ENCODE measurements at places on chromosomes 5 and 9.

DNA sequence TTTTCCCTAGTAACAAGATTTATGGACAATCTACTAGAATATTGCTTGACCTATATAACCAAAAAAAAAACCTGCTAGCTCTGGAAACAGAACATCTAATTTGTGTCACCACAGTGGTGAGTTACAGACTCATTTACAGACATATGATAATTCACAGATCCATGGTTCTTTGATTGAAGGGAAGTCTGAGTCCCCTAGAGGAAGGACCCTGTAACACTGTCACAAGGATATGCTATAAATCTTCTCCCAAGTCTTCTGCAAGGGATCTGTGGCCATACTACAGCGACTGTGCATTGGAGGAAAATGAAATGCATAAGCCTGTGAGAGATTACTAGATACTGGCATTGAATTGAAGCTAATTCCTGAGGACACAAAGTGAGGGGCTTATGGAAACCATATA, 630.6 kb upstream of the SGCD start:
- no peak for DNase-seq

- DNase-seq, result no peak
These were observed 186.3 kb downstream of the TLE4 start for GRCh38 chr9:79757881-79758669.

GRCh38 chr9:25418974-25419373, 259.3 kb downstream of the TUSC1 start:
- no peak for DNase-seq

GRCh38 chr5:8062521-8062920, 193.6 kb downstream of the MTRR start:
- no peak for DNase-seq

DNA sequence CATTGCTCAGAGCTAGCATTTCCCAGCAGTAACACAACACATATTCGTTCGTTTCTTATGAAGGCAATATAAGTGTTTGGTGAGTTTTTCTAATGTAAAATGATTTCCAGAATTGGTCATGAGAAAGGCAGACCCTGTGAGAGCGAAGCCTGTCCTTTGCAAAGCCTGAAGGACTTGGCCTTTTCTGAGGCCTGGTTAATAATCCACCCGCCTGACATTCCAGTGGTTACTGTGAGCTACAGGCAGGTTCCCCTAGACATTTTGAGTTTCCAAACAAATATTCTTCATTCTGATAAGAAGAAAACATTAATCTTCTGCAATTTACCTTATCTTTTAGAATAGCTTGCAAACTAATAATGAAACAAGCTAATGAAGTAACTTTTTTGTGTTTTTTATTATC, 38.0 kb downstream of the ADAMTS16 start:
- DNase-seq, result no peak

GRCh38 chr5:134439210-134439654, 27.6 kb upstream of the CDKN2AIPNL start:
- DNase-seq, result no peak

- DNase-seq, result no peak
These were observed 285.0 kb upstream of the PTGER4 start for GRCh38 chr5:40394698-40395097.

DNA sequence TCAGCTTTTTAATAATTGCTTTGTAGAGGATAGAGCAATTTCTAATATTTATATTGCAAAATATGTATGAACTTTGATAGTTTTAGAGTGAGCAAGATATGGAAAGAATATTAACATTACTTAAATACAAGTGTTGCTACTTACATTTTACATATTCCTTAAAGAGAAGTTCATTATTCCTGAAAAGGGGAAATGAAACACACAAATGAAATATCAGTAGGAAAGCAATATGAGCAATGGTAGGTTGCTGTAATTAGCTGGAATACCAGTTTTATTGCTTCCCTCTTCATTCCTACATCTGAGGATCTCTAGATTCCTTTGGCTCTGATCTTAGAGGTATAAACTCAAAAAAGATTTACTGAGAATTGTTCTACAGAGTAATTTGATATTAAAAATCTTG, 414.1 kb downstream of the FAM170A start:
- DNase-seq, result no peak

GRCh38 chr5:119406551-119407110, 45.7 kb upstream of the HSD17B4 start:
- no peak for DNase-seq

DNA sequence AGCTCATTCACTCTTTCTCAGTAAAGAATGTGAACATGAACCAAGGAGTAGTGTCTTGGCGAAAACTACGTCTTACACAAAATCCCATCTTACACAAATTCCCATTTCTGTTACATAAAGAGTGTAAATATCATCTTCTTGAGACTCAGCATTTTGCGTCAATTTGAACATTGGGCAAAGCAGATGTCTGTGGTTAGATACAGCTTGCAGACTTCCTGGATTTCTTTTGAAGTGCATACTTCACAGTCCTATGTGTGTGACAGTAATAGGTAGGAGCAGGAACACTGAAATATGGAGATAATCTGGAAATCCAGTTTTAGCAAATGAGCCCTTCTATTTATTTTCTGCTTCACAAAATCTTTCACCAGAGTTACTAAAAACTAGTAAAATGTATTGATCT, 58.8 kb downstream of the C6 start:
- no peak for DNase-seq

- DNase-seq, result no peak
These were observed 72.9 kb downstream of the ARHGEF37 start for GRCh38 chr5:149654231-149654630.

- DNase-seq, result no peak
These were observed 15.4 kb upstream of the ASS1 start for GRCh38 chr9:130429381-130429780.

- no peak for DNase-seq
These were observed 84.6 kb downstream of the NDUFAF2 start for GRCh38 chr5:61029456-61030162.

DNA sequence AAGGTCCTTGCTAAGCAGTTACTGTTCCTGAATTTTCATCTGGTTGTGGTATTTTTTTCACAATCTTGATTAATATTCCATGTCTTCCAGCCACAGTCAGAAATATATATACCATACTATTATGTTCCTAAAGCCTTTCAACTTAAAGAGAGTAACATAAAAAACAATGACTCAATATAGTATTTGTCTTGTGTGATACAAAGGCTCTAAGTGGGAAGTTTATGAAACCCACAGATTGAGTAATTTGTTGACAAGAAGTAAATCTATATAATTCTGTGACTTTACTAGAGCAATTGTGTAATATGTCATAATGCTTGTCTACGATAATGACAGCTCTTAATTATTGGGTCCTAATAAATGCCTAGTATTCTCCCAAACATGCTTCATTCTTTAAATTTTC, 509.4 kb downstream of the ISL1 start:
- no peak for DNase-seq

DNA sequence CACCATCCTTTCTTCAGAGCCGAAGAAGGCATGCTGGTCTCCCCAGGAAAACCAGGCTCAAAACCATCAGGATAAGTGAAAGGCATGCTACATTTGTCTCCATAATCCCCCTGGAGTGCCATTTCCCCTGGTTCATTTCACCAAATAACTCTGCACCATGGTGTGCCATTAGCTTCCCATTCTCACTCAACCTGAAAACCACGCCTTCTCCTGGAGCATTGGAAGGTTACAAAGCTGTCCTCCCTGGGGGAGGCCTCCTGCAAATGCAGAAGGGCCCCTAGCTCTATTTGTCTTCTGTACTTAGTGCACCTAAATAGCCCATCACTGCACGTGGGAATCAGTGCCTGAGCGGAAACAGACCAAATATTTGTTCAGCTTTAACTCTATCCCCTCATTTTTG, 90.2 kb upstream of the ICE1 start:
- no peak for DNase-seq

GRCh38 chr5:178582291-178582690, 7.9 kb downstream of the COL23A1 start:
- no peak for DNase-seq

DNA sequence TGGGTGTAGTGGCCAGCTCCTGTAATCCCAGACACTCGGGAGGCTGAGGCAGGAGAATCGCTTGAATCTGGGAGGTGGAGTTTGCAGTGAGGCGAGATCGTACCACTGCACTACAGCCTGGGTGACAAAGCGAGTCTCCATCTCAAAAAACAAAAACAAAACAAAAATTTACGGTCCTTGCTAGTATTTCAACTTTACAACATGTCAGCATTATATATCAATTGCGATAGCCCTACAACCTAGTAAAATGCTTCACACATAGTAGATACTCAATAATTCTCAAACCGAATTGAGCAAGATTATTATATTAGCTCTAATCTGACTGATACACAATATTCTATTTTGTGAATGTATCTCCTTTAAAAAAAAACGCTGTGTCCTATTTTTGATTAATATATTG, 1411.0 kb upstream of the WWC1 start:
- no peak for DNase-seq

GRCh38 chr5:3954199-3954598, 358.6 kb downstream of the IRX1 start:
- no peak for DNase-seq

DNA sequence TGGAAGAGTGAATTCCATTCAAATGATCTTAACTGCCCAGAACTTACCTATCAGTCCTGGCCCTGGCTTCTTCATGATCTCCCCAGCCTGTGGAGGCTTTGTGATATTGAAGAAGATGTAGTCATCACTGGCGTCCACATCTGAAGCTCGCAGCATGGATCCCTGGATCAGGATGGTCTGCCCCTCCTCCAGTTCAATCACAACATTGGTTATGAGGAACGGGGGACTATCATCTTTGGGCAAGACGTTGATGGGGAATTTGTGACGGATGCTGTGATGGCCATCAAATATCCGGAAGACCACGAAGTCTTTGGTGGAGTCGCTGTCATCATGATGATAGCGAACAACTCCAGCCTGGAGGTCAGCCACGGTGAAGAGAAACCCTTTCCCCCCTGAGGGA, 68.0 kb downstream of the FREM1 start:
- no peak for DNase-seq

GRCh38 chr9:95819636-95820035, 55.9 kb upstream of the ERCC6L2 start:
- DNase-seq, result no peak

DNA sequence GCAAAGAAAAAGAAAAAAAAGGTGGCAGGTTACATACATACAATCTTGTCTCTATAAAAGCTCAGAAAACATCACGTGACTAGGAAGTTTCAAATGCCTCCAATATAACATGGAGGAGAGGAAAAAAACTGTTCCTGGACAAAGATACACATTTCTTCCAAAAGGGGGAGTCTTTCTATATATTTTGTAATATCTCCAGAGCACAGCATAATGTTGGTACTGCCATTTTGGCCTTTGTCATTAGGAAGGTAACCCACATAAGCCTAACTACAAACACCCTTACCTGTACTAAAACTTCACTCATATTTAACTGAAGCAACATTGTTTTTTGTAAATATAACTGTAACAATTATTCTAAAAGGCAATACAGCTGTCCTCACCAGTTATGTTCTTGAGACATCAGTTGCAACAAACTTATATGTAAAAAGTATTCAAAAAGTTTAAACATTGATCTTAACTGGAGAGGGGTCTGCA, 1.2 kb upstream of the BTF3 start:
- DNase-seq, result no peak

GRCh38 chr5:151896031-151896691, 28.5 kb downstream of the GLRA1 start:
- DNase-seq, result no peak

- no peak for DNase-seq
These were observed 92.1 kb upstream of the RANBP3L start for GRCh38 chr5:36393656-36394428.

- no peak for DNase-seq
These were observed 36.2 kb upstream of the OTULIN start for GRCh38 chr5:14628346-14628745.

DNA sequence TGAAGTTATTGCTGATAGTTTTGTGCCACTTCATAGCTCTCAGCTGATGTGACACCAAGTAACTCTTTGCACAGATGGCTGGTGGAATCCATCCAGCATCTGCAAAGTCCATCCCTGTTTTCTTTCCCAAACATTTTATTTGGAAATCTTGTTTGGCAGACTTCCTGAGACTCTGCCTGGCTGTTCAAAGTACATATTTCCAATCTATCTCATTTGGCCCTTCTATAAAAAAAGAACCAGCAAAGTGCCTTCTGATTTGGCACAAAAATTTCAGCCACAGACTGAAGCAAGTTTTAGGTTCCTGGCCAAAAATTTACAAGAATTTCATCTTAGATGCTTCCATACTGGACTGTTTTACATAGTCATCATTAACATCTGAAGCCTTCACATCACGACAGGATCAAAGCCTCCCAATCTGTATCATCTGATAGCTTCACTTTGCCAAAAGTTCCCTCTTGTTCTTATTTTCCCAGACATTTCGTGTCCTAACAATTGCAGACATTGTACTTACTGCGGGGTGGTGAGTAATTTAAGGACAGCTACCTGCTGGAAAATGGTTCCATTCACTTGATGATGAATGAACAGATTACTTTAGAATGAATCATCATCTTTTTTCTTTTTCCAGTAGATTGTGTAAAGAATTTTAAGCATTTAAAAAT, 377.3 kb downstream of the KIAA0825 start:
- no peak for DNase-seq

DNA sequence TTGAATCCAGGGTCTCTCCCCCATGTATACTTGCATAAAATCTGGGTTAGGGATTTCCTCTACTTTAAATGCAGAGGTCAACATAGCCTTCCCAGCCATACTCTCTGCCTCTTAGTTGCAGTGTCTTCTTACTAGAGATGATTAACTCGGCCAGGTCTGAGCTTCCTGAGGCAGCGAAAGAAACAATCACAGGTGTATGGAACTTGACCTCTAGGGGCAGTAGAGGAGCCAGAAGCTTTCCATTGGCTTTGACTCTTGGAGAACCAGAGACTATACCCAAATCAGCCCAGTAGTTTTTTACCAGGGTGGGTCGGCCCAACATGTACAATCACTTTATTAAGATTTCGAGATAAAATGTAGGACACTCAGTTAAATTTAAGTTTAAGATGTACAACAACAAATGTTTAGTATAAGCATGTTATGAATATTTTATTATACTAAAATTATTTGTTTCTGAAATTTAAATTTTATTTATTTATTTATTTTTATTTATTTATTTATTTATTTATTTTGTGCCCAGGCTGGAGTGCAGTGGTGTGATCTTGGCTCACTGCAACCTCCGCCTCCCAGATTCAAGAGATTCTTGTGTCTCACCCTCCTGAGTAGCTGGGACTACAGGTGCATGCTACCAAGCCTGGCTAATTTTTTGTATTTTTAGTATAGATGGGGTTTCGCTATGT, 48.0 kb upstream of the DMRT3 start:
- DNase-seq, result no peak

GRCh38 chr5:151660616-151661495, 25.9 kb downstream of the SPARC start:
- no peak for DNase-seq

Data from cortex of kidney (tissue), 1 donor.